ENCODE measurements at places on chromosomes 1 and 21. TPM values are rescaled to one million over a fixed set of nuclear protein-coding genes. Genes with fewer than 3 reads are reported as not detected.
A peak's percentile ranks its signal among the peaks of the same experiment; 100 is the strongest.

- DNase-seq, result no peak
These were observed 19.4 kb upstream of the WASF2 start for GRCh38 chr1:27509127-27510080.

DNA sequence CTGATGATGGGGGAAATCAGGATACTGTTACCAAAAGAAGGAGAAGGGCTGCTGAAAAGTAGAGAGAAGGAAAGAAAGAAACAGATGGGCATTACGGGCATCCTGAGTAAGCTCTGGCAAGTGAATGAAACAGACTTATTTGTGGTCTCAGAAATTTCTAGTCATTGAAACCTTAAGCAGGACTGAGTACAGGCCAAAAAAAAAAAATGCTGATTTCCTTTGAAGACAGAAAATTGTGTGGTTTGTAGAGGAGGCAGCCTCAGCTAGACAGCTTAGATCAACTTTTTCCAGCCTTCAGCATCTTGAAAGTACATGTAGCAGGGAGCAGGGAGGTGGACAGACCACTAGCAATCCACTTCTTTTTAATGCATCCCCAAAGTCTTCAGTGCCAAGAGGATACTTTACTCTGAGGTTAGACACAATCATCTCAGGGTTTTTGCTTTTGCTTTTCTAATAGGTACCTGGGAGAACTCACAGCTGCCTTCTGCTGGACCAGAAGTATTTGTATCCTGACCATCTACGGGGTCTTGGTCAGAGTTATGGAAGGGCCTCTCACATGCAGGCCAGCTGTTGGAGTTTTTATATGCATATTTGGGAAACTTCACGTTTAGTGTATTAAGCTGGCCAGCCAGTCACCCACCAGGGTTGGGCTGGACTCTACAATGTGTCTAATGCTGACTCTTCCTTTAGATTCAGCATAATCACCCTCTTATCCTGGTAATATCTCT lies 10.6 kb upstream of the CAPZB start:
- peak; percentile 60 for DNase-seq

- DNase-seq, result no peak
These were observed 26.5 kb upstream of the KHDRBS1 start for GRCh38 chr1:31987135-31987619.

Gene SMCP
- not detected for polyA plus RNA-seq

Gene OR2T27
- not detected for polyA plus RNA-seq

DNA sequence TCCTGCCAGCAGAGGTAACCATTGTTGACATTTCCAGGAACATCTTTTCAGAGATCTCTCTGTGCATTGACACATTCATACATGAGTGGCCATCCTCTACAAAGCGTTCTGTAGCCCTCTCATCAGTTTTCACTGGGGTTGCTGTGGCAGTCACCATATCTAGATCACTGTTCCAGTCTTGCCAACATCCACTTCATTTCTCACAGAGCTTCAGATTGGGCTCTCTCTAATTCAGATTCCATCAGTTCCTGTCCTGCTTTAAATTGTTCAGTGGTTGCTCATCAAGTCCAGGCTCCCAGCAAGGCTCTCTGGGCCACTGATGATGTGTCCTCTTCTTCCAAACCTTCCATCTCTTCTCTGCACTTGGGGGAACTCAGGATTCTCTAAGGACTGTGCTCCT lies 173.7 kb downstream of the KCNJ6 start:
- DNase-seq, result no peak

- peak; percentile 35 for DNase-seq
These were observed 46.6 kb downstream of the FCRL5 start for GRCh38 chr1:157505481-157506272.

DNA sequence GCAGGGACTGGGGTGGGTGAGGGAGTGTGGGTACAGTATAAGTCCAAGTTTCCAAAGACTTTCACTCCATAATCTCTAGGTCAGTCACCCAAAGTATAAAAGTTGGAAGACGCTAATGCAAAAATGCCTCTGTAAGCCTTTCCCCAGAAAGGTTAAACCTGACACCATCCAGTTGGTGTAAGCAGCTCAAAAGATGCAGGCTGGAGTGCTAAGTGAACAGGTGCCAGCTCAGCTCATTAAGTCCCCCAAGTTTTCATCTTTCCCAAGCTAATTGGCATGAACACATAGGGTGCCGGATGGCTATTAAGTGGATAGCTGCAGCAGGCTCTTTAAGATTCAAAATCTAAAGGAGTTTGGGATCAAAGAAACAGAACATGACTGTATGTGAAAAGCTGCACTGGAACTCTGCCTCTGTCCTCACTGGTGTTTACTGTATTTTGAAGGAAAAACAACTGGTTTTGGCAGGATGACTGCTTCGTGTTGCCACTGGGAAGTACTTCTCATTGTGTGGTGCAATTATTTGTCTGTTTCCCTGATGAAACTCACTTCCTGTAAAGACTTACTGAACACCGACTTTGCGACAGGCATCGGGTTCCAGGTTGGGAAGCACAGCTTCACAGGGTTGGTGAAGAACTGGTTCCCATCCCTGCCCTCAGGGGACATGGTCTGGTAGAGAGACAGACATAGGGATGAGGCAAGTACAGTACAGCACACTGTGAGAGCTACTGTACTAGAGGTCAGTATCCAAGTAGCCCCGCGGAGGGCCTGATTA lies 152.7 kb downstream of the DAB1 start:
- DNase-seq, result no peak

Data from muscle of arm (tissue), 14 donors.